ENCODE measurements at places on chromosomes 1 and 21.

DNA sequence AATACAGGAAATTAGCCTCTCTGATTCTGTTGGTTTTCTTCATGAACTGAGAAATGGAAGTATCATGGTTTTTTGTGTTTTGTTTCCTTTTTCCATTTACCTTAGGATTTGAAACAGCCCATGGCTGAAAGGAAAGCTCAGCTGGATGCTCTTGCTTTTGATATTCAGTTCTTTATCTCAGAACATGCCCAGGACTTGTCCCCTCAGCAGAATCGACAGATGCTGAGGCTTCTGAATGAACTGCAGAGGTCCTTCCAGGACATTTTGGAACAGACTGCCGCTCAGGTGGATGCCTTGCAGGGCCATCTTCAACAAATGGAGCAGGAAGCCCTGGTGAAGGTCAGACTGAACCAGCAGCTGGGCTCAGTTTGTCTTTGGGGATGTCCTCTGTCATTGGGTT is 142.4 kb downstream of the MACF1 start:
- DNase-seq: no peak

- DNase-seq: peak; percentile 0
These were observed 984.2 kb downstream of the AMY1C start for GRCh38 chr1:104733866-104734265.

GRCh38 chr1:30345491-30346130 is 377.8 kb downstream of the MATN1 start:
- DNase-seq: peak; percentile 64

DNA sequence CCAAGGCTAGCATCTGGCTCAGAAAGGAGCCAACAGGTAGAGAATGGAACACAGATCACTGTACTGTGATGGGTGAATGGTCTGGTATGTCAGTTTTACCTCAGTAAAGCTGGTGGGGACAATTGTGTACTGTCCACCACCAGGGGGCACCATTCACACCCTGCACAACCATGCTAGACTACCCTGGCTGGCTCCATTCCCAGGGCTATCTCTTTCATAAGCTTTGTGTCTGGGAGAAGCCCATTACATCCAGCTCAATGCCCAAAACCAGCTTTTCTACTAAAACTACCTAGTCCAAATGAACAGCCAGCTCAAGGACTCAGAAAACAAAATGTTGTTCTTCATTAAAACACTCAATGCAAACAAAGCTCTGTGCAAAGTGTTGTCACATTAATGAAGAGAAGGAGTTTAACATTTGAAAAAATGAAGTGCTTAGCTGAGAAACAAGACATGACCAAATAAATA is 62.0 kb upstream of the RASAL2 start:
- peak; percentile 77 for DNase-seq

DNA sequence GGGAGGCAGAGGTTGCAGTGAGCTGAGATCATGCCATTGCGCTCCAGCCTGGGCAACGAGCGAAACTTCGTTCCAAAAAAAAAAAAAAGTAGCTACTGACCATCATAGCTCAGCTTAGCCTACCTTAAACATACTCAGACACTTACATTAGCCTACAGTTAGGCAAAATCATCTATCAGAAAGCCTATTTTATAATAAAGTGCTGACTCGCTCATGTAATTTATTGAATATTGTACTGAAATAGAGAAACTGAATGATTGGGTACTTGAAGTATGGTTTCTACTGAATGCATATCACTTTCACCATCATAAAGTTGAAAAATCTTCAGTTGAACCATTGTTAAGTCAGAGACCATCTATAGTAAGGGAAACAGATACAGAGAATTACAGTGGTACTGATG is 93.9 kb upstream of the BMP8A start:
- DNase-seq: no peak

DNA sequence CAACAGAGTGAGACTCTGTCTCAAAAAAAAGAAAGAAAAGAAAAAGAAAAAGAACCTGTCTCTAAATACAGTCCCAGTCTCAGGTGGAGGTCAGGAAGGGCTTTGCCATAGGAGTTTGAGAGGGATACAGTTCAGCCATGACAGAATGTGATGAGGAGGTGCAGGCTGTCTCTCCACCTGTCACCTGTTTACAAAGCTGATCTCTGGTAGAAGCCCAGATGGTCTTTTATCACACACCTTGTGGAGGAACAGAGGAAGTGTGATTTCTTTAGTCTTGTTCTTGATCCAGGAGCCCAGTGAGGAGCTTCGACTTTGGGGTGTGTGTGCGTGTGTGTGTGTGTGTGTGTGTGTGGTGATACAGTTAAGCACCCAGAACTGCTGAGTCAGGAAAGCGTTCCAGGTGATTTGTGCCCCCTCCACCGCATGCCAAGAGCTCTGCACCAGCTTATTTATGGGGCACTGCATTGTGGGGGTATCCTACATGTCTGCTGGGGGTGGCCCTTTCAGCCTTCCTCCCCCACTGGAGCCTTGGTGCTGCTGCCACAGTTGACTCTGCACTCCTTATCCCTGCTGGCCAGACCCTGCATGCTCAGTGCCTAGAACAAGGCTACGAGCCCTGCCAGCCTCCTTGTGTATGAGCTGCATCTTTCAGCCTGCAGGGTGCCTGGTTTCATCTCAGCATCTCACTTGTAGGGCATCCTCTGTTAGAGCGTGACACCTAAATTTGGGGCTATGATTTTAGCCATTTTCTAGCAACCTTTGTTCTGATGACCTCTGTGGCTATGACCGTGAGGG is 19.3 kb downstream of the DOP1B start:
- no peak for DNase-seq

- no peak for DNase-seq
These were observed 2.8 kb upstream of the RAP1GAP start for GRCh38 chr1:21671915-21672314.

- no peak for DNase-seq
These were observed 18.9 kb downstream of the ANGPTL7 start for GRCh38 chr1:11207898-11208611.
